ENCODE measurements at places on chromosomes 2 and 18.
A peak's percentile ranks its signal among the peaks of the same experiment; 100 is the strongest.

GRCh38 chr2:102749938-102750337 lies 11.9 kb upstream of the TMEM182 start:
- no peak for DNase-seq

- peak; percentile 48 for DNase-seq
Observed at GRCh38 chr2:25341753-25342371, at the start of gene DNMT3A. Gene DNMT3A, minus strand, starts transcription at chr2:25341925. Its CDS starts 27,941 bp downstream, at chr2:25313984.

GRCh38 chr18:79952456-79952995 lies 1.1 kb upstream of the SLC66A2 start:
- no peak for DNase-seq

DNA sequence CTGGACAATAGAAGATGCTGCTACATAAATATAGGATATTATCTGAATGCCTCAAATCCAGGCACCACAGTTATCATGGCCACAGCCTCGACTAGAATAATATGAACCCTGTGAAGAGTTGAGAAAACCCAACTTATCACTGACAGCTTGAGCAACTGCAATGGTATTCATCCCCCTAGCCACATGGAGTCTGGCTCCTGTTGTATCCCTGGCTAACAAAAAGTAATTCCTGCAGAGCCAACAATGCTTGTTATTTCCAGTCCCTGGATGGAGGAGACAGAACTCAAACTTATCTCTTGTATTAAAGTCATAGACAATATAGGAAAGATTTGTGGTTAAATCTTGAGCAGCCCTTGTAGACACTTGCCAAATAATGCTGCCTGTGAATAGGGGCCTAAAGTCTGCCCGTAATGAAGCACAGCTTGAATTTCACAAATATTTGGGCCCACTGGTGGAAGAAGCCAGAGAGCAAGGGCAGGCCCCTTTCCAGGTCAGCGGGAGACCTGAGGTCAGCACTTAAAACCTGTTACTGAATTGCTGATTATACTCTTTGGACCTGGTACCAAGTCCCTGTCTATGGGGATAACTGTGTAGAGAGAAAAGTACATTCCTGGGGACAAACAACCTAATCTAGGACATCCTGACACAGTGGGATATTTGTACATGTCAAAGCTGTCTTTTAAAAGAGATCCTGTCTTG lies 28.4 kb upstream of the SUCLG1 start:
- DNase-seq: no peak

DNA sequence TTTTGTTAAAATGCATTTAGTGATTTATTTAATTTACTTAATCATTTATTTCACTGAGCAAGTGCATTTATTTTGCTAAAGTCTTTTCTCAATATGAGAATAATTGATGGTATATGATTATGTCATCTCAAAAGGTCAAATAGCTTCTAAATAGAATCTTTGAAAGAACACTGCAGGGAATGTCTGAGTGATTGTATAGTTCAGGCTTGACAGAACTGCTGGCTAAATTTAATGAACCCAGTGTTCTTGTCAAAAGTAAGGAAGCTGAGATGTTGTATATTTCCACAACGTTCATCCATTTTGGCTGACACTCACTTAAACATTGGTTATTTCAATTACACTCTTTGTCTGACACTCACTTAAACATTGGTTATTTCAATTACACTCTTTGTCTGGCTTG lies 39.3 kb upstream of the CDH7 start:
- DNase-seq: no peak

GRCh38 chr18:22556222-22557167 lies 138.8 kb upstream of the CTAGE1 start:
- no peak for DNase-seq

- DNase-seq: no peak
Observed at GRCh38 chr2:38075507-38076151, at the start of gene CYP1B1. Gene CYP1B1, minus strand, starts transcription at chr2:38076151. Its CDS starts 763 bp downstream, at chr2:38075388.

DNA sequence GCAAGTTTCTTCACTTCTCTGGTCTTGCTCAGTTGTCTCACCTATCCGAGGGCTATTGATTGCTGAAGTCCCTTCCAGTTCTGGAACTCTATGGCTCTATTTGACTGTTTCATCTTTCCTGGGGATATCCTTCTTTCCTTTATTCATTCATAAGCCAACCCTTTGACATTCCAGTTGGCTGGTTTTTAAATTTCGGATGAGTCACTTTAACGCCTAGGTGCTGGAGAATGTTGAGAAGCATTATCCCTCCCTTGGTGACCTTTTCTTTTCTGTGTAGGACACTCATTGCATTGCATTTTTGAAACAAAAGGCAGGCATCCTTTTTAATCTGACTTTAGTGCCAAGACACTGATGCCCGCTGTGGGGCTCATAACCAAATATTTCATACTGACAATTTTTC lies 307.1 kb downstream of the TSN start:
- no peak for DNase-seq

GRCh38 chr2:77520641-77521547 lies 1.3 kb downstream of the LRRTM4 start:
- DNase-seq: no peak

- DNase-seq: no peak
Observed at GRCh38 chr18:34258176-34258575, 33.5 kb upstream of the NOL4 start.

DNA sequence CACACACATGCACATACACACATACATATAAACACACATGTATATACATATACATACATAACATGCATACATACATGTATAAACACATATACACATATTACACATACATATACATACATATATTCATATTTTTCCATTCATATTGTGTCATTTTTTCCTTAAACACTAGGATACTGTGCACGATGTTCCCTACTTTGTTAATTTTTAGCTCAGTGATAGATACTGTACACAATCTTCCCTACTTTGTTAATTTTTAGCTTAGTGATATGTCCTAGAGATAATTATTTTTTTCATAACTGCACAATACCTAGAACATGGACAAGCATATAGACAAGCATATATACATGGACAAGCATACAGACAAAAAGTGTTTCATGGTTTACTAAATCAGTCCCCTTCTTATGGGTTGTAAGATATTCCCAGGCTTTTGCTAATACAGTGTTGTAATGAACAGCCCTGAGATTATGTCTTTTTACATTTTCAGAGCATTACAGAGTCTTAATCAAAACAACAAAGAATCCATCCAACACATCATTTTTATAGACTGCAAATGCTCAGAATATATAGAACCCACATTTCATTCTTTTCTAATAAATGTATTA lies 75.6 kb downstream of the PID1 start:
- no peak for DNase-seq

DNA sequence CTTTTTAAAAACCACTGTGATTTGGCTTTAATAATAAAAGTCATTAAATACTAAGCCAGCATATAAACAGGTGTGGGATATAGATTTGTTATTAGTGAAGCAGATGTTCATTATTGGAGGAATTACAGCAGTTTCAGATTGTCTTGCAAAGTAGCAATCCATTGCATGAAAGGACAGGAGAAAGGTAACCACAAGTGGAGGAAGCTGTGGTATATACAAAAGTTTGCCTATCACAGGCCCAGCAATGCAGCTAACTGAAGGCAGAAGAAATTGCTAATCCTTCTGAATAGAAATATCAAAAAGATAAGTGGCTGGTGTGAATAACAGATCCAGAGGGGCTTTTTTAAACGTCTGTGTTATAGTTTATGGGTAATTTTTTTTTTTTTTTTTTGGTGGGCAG lies 199.4 kb downstream of the ZNF385B start:
- no peak for DNase-seq

DNA sequence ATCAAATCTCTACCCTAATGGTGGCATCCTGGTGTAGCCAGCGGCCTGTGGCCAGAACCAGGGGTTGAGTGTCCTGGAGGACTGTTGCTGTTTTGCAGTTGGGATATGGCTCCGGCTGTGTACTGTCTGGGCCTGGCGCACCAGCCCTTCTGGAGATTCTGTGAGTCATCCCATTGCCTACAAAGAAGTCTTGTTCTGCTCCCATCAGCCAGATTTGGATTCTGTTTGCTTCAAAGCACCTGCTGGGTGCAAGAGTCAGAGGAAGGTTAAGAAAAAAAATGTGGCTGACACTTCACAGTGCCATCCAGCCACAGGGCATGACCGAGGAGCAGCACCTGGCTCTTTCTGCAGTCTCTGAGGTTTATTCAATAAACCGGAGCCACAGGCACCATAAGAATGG lies 41.0 kb upstream of the ASAP2 start:
- DNase-seq: no peak

DNA sequence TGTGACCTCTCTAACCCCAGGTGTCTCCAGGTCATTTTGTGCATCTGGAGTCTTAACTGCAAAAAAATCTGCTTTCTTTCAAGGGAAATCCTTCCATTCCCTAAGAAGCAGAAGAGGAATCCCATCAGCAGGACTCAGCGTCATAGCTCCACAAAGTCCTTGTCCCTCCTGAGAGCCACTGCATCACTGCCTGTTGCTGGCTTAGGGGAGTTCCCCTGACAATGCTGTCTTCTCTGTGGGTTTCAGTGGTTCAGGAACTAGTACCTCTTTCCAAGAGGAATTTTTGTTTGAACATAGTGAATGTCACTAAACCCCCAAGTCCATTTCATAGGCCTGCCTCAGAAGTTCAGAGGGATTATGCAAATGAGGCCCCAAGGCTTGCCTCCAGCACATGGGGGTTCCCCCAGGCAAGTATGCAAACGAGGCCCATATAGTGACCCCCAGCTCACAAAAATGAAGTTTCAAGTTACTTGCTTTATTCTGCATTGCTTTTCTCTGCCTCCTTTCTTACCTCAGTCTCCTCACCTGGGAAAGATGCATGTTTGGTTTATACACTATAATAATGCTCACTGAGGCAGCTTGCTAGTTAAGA lies 513.9 kb upstream of the MEX3C start:
- DNase-seq: no peak

DNA sequence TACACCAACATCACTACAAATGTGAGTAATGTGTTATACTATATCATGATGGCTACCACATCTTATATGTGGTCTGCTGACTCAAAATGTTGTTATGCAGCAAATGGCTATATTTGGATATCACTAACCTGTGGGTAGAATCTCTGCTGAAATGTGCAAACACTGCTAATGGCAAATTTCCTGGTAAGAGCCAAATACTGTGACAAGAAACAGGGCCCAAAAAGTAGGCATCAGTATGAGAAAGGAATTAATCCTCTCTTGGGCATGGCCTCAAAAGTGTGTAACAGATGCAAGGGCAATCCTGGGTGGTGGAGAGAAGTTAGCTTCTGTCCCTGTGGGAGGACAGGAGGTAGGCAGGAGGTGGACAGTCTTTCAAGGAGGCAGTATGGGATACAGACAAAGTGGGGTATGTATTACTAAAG lies 13.3 kb downstream of the ATF2 start:
- DNase-seq: peak; percentile 29

GRCh38 chr18:46953195-46953594 lies 35.8 kb downstream of the KATNAL2 start:
- DNase-seq: no peak

DNA sequence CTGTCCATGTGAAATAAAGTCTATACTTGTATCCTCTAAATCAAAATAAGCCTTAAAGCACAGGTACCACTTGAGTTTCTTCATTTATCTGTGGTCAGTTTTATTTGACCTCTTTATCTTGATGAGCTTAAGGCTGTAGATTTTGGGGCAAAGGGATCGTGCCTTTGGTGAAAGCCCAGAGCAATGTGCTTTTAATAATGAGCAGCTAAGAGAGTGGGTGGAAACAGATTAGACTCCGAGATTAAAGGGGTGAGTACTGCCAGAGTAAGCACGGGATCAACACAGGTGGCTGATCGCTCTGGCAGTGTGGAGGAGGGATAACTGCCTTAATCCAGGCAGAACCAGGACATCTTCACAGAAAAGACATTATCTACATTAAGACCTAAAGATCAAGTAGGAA lies 280.4 kb downstream of the TDRD15 start:
- DNase-seq: no peak

DNA sequence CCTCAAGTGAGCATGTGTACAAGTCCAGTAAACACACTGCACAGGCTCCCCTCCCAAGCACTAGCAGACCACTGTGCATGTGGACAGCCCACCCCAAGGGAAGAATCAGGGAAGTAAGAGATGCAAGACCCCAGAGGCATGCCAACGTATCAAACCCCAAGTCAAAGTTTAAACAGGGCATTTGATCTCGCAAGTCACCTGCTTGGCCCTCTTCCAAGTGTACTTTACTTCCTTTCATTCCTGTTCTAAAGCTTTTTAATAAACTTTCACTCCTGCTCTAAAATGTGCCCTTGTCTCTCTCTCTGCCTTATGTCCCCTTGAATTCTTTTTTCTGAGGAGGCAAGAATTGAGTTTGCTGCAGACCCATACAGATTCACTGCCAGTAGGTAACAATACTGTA lies 201.2 kb upstream of the PARD3B start:
- DNase-seq: no peak

GRCh38 chr2:26400723-26401122 lies 997 bp upstream of the DRC1 start:
- no peak for DNase-seq

GRCh38 chr2:10137053-10137843 lies 14.7 kb downstream of the RRM2 start:
- DNase-seq: no peak

- DNase-seq: no peak
Observed at GRCh38 chr2:161839926-161840325, 215.7 kb downstream of the SLC4A10 start.

DNA sequence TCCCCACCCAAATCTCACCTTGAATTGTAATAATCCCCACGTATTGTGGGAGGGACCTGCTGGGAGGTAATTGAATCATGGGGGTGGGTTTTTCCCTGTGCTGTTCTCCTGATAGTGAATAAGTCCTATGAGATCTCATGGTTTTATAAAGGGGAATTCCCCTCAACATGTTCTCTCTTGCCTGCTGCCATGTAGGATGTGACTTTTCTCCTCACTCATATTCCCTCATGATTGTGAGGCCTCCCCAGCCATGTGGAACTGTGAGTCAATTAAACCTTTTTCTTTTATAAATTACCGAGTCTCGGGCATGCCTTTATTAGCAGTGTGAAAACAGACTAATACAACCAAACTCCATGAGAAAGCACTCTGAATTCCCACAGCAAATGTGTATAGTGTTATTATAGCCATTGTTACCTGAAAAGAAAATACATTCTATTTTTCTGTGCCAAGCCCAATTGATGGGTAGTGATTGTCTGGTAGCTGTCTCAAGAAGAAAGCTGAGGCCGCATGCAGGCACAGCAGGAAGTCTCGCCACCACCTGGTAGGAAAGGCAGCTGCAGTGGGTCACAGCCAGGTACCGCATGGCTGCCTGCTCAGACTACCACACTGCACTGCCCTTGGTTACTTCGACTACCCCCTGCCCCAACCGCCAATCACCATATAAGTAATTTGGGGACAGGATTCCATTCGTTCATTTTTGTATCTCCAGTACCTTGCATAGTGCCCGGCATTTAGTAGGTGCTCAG lies 10.3 kb upstream of the ZBTB7C start:
- DNase-seq: no peak

DNA sequence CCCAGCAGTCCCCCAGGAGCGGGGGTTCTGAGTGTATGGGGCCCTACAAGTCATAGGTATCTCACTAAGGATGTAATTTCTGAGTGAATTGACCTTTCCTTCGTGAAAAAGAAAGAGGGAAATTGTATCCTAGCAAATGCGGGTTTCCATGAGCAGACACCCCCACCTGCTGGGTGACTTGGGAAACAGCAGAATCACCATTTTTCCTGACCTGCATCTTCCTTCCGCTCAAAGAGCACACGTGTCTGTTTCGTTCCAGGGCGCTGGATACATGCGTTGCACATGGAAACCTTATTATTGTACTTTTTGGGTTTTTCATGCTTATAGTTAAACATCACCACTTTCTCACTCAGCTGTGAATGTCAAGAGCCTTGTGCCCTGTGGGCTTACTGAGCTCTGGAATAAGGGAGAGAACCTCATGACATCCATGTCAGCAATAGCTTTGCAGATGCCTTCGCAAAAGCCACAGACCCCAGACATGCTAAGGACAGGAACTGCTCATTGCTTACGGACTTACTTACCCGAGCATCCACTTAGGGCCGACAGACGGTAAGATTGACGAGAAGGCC lies 132.8 kb downstream of the TPO start:
- peak; percentile 20 for DNase-seq

GRCh38 chr2:105361102-105361889 lies 24.0 kb downstream of the C2orf49 start:
- DNase-seq: peak; percentile 4
